Activated CD4-positive, alpha-beta T cell treated with anti-CD3 and anti-CD28 coated beads, Interleukin-2, amount 50 U/mL, for 24 hours (primary cell): ENCODE measurements at places on chromosomes 1 and 21.

- no peak for DNase-seq
Observed at GRCh38 chr1:205505076-205505729, 734 bp downstream of the CDK18 start.

DNA sequence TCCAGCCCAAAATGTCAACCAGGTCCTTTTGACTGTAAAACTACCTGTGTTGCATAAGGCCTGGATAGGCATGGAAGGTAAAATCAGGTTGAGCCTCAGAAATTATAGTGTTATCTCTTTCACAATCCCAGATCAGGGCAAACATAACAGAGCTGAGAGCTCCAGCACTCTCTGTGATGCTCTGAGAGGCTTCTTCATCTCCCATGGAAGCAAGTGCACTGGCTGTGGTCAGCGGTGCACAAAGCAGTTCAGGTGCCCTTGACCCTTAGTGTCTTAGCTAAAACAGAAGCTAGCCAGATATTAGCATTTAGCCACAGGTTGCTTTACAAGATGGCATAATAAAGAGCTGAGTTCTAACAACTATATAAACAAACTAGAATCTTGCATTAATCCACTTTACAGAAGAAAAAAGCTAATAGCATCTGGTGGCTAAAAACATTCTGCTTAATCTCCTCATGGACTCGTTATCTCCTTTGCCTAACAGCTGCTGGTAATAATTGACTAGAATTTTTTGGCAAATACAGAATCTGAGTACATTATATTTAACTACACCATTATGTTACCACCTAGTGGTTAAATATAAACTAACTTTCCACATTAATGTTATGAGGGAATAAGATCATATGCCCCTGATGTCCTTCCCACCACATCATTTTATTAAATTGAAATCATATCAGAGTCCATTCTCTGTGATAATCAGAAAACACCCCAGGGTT, 25.6 kb upstream of the POGK start:
- DNase-seq, result no peak

- DNase-seq, result no peak
Observed at GRCh38 chr21:39097335-39097861, 85.9 kb downstream of the PSMG1 start.

DNA sequence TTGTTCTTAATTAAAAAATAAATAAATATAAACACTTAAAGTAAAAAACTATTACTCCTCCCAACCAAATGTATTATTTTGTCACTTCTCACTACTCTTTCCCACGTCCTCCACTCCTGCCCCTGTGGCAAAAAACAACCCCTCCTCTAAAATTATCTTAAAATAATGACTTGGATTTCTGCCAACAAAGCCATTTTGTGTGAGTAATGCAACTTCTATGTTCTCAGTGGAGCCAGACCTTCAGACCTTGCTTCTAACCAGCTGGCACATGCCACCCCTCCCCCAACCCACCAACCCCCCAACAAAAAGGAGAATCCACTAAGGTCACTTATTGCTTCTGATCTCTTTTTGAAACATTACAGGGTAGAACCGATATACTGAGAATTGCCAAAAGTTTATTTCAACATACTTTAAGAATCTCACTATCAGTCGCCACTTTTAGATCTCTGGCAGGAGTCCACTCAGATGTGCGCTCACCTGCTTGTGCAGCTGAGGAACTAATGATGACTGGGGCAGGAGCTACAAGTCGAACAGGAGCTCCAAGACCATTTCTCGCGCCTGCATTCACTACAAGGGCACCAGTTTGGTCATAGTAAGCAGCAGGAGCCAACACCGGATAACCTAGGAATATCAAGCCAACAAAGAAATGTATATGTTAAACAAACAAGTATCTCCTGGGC, 58.3 kb upstream of the SDC3 start:
- no peak for DNase-seq

DNA sequence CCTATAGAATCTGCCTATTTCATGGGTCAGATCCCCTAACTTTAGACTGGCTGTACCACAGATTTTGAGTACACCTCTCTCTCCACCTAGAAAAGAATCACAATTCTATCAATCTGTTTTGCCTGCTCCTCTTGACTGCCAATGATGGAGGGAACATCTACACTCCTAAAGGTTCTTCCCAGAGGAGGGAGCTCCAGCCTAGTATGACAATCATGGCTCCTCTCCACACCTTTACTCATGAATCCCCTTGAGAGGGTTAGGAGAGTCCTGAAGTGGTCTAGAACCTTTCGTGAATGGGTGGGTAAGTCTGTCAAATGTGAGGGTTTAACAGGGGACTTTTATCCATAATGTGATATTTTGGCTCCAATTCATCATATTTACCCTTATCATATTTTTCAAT, 48.0 kb downstream of the DNAI4 start:
- no peak for DNase-seq
